ENCODE measurements at places on chromosomes 2 and 18.

DNA sequence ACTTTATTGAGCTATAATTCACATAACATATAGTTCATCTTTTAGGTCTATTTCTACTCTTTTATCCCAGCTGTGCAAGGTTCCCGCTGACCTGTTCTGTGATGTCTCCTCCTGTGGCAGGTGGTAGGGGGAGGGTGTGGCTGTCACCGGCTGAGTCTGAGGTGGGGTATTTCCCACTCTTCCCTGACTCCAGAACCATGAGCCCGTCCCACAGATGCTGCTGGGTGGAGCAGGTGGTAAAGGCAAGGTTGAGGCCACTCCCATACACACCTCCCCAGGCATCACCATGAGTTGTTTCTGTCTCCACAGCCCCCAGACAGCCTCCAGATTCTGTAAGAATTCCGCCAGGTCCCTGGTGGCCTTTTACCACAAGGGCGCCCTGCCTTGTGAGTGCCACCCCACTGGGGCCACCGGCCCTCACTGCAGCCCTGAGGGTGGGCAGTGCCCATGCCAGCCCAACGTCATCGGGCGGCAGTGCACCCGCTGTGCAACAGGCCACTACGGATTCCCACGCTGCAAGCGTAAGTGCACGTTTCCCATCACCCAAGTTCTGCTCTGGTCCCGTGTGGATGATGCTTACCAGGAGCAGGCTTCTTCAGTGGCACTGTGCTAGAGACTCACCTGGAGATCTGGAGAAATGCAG, 156.9 kb downstream of the LAMA3 start:
- DNase-seq, result no peak

GRCh38 chr2:138124521-138124920, 160.2 kb downstream of the HNMT start:
- DNase-seq, result no peak

- DNase-seq, result peak; percentile 64
Observed at GRCh38 chr2:38146275-38146906, 70.4 kb upstream of the CYP1B1 start.

- DNase-seq, result no peak
Observed at GRCh38 chr2:23200068-23200786, 184.8 kb upstream of the KLHL29 start.

DNA sequence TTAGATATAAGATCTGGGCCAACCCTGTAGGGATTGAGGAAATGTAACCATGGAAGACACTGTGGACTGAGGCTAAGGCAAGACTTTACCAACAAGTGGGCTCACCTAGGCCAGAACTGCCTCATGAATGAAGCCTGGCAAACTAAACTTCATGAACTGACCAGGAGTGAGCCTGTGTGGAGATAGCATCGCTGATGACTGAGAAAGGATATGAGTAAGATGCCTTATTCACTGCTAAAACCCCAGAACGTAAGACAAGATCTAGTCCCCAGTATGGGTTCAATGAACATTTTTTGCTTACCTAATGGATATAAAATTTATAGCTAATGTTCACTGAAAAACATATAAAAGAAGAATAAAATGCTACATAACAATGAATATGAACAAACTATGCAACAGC, 399.8 kb downstream of the SATB2 start:
- DNase-seq, result no peak

GRCh38 chr2:198006733-198007132, 202.3 kb downstream of the PLCL1 start:
- no peak for DNase-seq

All from sciatic nerve (tissue), 2 donors.